ENCODE measurements at places on chromosomes 3 and 15.

- DNase-seq: peak; percentile 66
Measured at GRCh38 chr3:188309437-188310269, 155.7 kb downstream of the LPP start.

- DNase-seq: no peak
Measured at GRCh38 chr3:188649521-188649920, 495.6 kb downstream of the LPP start.

DNA sequence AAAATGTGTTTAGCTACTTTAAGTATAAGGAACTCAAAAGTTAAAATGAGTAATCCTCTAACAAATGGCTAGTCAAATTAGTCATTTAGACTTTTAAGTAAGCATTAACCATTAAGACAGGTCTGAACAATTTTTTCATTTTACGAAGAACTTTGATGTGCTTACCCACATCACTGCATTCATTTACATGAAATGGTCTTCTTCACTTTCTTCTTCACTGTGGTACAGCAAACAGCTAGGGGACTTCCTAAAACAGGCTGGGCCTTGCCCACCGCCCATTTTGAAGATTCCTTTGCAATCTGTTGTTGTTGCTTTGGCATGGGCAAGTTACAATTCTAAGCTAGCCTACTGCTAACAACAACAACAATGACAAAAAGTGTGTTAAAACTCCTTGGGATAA lies 67.4 kb downstream of the CBLB start:
- DNase-seq: no peak

GRCh38 chr15:92683511-92683834 lies 27.9 kb upstream of the FAM174B start:
- no peak for DNase-seq

GRCh38 chr15:68616397-68616796 lies 37.6 kb downstream of the CORO2B start:
- no peak for DNase-seq

- no peak for DNase-seq
Measured at GRCh38 chr3:110165753-110166152, 828.4 kb upstream of the DPPA4 start.

GRCh38 chr15:49094923-49095322 lies 48.7 kb upstream of the SECISBP2L start:
- no peak for DNase-seq

DNA sequence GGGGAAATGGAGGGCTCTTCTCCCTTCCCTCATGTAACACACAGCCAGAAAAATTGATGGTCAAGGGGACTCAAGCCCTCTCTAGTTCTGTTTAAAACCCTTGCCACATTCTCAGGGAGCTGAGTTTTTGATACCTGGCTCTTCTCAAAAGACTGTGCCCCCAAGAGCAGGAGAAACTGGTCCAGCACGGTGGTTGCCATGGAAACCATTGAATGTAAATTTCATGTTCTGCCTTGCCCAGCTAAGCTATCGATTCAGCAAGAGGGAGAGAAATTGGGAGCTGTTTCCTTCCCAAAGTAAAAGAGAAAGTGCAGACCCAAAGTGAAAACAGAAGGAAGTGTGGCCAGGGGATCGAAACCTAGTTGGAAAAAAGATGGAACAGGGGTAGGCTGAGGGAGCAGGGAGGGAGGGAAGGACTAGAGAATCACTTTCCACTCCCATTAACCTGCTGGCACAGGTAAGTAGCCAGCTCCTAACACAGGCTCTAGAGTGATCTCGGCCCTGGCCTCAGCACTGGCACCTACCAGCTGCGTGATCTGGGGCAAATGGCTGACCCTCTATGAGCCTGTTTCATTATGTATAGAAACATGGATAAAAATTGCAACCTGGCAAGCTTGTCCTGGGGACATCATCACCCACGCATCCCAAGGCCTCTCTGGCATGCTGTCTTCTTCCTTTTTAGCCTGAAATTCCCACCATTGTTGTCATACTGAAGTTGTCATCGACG lies 140.9 kb downstream of the TPRA1 start:
- DNase-seq: no peak

DNA sequence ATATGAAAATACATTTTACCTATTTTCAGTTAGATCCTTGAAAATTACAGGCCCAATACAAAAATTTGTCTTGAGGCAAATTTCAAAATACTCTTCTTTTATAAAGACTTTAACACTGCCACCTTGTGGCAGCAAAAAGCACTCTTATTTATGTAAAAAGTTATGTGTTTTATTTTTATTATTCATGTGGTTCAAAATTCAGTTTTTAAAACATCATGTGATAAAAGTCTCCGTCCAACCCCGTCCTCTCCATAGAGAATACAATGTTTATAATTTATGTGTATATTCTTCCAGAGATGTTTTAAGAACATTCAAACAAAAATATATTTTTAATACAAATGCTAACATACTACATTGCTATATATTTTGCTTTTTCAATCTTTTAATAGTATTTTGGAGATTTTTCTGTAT lies 36.9 kb upstream of the TRIM59 start:
- DNase-seq: no peak

GRCh38 chr3:180548050-180548449 lies 53.9 kb upstream of the TTC14 start:
- DNase-seq: no peak

GRCh38 chr15:44368370-44368769 lies 59.1 kb upstream of the CTDSPL2 start:
- DNase-seq: no peak

DNA sequence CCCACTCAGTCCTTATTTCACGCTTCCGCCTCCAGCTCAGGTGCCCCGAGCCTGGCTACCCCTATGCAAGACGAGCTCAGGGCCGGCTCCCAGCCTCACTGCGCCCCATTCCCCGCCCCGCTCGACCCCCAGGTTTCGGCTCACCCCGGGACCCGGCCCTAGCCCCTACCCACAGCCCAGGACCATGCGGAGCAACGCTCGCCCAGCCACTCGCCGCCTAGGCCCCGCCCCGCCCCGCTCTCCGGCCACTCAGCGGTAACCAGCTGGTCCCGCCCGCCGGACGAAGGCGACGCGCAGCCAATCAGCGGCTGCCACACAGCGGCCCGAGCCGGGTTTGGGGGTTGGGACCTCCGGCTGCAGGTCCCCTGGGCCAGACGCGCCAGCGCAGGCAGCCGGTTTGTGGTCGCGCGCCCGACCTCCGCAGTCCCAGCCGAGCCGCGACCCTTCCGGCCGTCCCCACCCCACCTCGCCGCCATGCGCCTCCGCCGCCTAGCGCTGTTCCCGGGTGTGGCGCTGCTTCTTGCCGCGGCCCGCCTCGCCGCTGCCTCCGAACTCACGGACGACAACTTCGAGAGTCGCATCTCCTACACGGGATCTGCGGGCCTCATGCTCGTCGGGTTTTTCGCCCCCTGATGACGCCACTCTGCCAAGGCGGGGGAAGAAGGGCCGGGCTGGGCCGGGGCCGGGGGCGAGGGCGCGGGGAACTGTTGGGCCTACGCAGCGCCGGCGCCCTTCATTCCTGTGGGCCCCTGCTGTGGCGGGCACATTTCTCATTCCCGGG lies at the start of gene CATSPER2:
Gene CATSPER2, minus strand, starts transcription at position 196 of the 781 bp plus-strand sequence. CDS start 783 bp downstream, outside the sequence.
- no peak for DNase-seq

DNA sequence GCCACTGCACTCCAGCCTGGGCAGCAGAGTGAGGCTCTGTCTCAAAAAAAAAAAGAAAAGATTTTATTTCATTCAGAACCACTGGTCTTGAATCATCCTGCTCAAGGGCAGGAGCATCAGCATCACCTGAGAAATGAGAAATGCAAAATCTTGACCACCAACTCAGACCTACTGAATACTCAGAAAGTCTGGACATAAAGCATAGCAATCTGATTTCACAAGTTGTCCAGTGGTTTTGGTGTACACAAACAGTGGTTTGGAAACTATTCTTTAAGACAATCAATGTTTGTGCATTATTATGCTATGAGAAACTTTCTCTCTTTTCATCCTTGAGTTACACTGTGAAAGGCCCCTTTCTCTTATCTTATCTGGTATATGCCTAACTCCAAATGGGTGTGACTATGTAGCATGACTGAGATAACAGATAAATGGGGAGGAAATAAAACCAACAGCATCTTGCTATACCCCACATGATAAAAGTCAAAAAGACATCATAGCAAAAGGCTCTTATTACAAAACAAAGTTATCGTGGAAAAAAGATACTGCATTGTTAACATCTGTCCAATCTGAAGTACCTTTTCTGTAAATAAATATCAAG lies 174.2 kb upstream of the STT3B start:
- no peak for DNase-seq

- no peak for DNase-seq
Measured at GRCh38 chr3:46409739-46410489, 2.9 kb downstream of the CCRL2 start.

- DNase-seq: no peak
Measured at GRCh38 chr15:97410897-97411575, 549.5 kb upstream of the ARRDC4 start.

- DNase-seq: no peak
Measured at GRCh38 chr3:22893644-22894325, 309.3 kb upstream of the UBE2E2 start.

- DNase-seq: no peak
Measured at GRCh38 chr3:127707851-127708411, 35.2 kb downstream of the ABTB1 start.

GRCh38 chr15:75171408-75171807 lies 30.3 kb upstream of the C15orf39 start:
- peak; percentile 72 for DNase-seq

DNA sequence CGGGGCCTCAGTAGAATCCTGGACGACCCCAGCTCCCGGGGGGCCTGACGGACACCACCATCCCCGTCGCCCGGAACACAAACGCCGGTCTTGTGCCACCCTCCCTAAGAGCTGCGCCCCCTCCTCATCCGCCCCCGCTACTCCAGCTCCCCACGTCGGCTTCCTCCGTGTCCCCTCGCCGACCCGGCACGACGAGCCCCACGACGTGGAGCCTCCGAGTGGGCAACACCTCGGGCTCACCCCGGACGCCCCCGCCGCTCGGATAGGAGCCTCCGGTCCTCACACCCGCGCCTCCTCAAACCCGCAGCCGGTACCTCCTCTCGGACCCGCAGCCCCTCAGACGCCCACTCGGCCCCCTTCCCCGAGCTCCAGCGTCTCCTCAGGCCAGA lies 525 bp downstream of the NPTN start:
- DNase-seq: peak; percentile 27

DNA sequence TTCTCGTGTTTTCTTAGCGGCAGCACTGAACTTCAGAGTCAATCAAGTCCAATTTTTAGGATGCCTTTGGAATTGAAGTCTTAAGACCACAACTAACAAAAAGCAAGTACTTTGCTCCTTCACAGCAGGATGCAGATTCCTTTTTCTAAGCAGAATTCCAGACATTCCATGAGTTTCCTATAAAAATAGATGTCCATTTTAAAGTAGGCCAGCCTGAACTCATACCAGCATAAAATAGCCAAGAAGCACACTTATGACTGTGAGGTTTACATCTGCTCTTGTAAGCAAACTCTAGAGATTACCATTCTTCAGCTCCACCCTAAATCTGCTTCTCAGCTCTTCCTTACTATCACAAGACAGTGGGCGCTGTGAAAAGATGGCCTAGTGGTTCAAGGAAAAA lies 85.8 kb downstream of the THBS1 start:
- DNase-seq: no peak

- DNase-seq: no peak
Measured at GRCh38 chr15:55694652-55695150, 48.3 kb downstream of the PRTG start.

GRCh38 chr3:100779480-100779879 lies 70.2 kb downstream of the TFG start:
- DNase-seq: no peak

GRCh38 chr15:50911621-50912020 lies 3.1 kb downstream of the AP4E1 start:
- DNase-seq: no peak

- DNase-seq: no peak
Measured at GRCh38 chr3:155504682-155505081, 211.2 kb upstream of the STRIT1 start.

- no peak for DNase-seq
Measured at GRCh38 chr3:62368705-62369475, 4.5 kb downstream of the FEZF2 start.

DNA sequence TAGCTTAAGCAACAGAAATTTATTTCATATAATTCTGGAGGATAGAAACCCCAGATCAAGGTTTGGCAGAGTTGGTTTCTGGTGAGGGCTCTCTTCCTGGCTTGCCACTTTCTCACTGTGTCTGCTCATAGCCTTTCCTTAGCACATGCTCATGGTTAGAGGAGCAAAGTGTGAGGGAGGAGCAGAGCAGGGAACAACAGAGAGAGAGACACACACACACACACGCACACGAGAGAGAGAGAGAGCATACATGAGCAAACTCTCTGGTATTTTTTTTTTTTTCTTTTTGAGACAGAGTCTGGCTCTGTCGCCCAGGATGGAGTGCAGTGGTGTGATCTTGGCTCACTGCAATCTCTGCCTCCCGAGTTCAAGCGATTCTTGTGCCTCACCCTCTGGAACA lies 36.8 kb upstream of the ZDHHC23 start:
- DNase-seq: no peak

DNA sequence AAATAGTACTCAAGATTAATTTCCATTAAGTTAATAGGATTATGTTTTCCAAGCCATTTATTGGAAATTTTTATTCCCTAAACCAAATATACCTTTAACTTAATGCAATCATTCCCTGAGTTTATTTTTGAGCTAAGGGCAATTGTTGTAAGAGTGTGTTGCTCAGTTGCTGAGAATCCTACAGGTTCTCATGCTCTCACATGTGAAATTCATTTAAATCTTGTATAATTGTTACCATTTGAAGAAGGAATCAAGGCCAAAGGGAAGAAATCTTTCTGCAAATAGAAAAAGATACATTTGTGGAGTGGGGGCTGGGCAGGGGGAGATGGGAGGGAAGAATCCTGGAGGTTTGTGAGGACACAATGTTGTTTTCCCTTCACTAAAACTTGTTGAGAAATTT lies 202.7 kb upstream of the STRIT1 start:
- no peak for DNase-seq

DNA sequence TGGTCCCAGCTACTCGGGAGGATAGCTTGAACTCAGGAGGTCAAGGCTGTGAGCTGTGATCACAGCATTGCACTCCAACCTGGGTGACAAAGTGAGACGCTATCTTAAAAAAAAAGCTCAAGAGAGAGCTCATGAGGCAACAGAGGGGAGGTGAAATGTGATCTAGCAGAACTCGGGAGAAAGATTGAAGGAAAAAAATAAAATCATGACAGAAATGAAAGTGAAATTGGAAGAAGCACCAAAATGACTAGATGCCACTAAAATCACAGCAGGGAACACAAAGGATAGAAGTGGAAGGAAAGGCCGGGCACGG lies 109.4 kb upstream of the BNIP2 start:
- DNase-seq: no peak

DNA sequence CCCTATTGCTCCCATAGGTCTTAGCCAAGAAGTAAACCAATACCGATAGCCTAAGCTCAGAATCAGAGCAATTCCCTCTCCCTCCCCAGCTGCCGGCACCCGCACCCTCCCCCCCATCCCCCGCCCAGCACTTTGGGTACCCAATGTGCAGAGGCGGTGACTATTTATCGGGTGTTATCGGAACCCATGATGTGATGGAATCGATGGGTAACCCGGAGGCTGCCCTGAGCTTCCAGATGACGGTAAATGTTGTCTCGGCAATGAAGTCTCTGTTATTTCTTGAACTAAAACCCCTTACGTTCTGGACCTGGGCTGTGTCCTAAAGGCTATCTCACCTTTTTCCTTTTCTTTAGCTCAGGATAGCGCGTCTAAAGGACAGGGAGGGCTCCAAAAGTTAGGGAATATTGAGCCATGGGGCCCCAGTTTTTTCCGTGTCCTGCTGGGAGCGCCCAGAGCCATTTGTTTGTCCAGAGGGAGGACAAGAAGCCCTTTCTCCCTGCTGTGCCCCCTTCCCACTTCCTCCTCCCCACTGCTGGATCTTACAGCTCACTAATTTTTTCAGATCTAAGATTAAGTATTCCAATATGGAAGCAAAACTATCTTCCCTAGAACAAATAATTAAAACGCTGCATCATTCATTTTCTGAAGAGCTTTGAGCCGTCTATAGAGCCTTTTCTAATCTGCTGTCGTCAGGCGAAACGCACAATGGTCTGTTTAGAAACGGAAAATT lies 1.5 kb downstream of the SLITRK3 start:
- no peak for DNase-seq

All from T-helper 2 cell treated with Interferon-gamma antibody and Interleukin-4, amounts not matched to agents 5 μg/mL and 100 μg/mL, for 36 hours (primary cell).